ENCODE measurements at places on chromosomes 7 and 10. TPM values are rescaled to one million over a fixed set of nuclear protein-coding genes. Genes with fewer than 3 reads are reported as not detected.

DNA sequence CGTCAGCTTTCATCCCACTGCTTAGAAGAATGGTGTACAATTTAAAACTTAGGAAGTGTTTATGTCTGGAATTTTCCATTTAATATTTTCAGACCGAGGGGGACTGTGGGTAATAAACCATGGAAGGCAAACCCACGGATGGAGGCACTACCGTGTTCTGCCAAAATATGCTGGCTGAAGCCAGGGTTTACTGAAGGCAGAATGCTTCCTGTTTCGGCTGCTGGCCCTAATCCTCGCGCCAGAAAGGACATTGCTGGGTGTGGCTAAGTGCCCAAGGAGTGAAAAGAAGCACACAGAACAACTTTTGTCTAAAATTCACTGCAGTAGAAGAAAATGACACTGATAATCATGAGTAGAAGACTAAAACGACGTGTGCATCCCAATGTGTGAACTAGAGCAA, 32.3 kb downstream of the PITRM1 start:
- DNase-seq = no peak

The FAM25C gene
- not detected for total RNA-seq

The TRIM50 gene
- not detected for total RNA-seq

GRCh38 chr10:33859319-33860022, 525.0 kb upstream of the NRP1 start:
- DNase-seq = no peak

DNA sequence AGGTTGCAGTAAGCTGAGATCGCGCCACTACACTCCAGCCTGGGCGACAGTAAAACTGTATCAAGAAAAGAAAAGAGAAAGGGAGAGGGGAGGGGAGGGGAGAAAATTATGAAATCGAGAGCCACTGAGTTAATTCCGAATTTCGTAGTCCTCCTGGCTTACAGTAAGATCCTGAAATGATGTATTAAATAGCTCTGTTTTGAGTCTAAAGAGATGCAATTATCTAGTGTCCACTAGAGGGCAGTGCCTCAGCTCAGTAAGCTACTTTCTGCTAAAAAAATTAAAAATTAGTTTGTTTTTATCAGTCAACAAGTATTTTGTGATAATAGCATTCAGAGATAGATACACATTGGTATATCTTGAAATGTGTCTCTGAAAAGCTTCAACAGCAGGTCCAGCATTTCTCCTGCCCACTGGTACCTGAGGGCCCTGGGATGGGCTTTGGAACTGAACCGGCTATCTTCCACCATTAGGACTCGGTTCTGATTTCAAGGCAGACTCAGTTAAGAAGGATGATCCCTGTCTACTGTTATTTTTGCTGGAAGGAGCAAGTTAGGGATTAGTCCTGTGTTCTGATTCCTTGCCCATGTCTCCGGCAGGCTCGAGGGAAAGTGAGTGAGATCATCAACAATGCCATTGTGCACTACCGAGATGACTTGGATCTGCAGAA, 19.5 kb downstream of the TSPAN33 start:
- DNase-seq = peak; percentile 31

The SLC13A1 gene
- total RNA-seq = not detected

DNA sequence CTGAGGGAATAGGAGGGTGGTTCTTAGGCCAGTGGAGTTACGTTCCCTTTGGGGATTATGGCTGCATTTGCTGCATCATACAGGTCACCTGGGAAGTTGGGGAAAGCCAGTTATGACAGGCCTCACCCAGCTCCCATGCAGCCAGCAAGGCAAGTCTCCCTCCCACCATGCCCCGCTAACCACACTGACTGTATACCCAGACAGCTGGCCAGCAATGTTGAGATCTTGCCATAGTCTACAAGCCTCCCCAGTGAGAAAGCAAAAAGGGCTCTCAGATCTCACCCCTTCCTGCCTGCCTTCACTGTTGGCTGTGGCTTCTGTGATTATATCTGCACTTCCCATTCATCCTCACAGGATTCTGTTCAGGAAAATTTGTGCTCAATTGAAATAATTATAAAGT, 133.3 kb upstream of the HGF start:
- DNase-seq = no peak

The ANKRD2 gene
- total RNA-seq = not detected

DNA sequence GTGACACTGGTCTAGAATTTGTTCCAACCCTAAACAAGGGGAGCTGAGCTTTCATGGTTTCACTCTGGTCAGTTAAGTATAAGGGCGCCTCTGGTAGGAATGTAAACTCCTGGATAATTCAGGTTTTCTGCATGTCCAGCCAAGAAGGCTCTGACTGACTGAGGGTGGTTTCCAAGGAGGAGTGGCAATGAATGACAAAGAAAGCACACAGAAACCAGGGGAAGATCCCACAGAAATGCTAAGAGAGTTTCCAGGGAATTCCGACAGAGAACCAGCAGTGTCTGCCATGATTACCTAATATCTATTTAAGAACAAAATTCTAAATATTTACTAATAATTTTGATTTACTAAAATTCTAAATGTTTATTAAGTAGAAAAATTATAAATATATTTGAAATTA, 27.3 kb upstream of the NRG3 start:
- DNase-seq = no peak

GRCh38 chr7:85287106-85287825, 100.4 kb upstream of the SEMA3D start:
- no peak for DNase-seq

GRCh38 chr7:127847641-127848040, 183.6 kb downstream of the LRRC4 start:
- no peak for DNase-seq

The STEAP1B gene
- not detected for total RNA-seq

DNA sequence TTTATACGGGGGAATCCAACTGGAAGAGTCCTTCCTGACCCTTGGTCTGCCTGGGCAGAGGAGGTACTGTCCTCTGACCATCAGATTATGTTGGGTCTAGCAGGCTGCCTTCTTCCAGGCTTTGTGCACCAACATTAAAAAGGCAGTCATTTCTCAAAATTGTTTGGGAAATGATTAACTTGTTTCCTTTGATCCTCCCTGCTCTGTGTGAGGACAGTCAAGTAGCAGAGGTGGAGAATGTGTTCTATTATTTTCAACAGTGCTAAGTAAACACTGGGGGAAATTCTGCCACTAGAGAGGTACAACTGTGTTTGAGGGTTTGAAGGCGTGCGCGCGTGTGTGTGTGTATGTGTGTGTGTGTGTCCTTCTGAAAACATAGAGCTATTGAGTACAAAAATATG, 20.6 kb downstream of the ACSL5 start:
- no peak for DNase-seq

DNA sequence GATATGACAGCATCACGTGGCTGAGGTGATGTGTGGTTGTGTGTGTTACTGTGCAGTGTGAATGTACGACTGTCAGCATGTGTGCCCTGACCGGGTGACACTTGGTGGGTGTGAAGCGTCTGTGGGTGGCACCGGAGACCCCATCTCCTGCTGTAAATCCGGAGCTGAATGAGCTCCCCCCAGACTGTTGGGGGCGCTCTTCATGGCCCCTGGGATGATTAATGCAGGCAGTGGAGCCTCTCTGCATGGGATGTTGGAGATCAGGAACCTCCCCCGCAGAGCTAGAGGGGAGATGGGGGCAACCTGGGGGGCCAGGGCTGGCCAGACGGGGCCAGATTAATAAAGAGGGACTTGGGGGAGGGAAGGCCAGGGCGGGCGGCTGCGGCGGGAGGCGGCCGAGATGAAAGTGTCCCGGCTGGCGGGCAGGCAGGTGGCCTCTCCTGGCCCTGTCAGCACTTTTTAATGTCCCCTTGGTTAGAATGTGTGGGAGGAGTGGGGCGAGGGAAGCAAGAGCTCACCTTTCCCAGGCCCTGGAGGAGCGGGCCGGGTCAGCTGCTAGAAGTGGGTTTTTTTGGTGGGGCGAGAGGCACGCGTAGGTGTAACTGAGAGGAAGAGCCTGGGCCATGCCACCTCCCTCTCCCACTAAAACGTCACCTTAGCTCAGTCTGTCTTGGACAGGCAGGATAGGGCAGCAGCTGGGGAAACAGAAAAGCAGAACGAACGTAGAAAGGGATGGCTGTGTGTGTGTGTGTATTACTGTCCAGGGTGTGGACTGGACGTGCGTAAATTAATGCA, 34.1 kb downstream of the HIF1AN start:
- DNase-seq = no peak

GRCh38 chr7:50699143-50699542, 83.6 kb downstream of the GRB10 start:
- DNase-seq = no peak

The TACC2 gene
- not detected for total RNA-seq

The ADARB2 gene
- 12.3 TPM for total RNA-seq

GRCh38 chr7:142790555-142790954, 19.8 kb downstream of the PRSS2 start:
- no peak for DNase-seq

DNA sequence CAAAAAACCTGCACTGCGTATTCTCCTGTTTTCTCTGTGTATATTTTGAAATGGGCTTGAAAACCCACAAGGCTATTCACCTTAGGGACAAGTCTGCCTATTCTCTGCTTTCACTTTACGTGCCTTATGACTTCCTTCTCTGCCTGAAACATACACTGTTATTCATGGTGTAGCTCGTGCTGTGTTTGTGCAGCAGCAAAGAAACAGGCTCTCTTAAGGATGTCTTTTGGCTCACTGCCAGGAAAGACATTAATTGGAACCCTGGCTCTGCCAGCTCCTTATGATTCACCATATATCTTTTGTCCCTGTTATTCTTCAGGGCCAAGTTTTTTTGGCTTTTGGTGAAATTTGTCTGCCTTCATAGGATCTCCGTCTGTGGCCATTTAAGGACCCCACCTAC, 92.4 kb downstream of the TMEM106B start:
- DNase-seq = no peak

DNA sequence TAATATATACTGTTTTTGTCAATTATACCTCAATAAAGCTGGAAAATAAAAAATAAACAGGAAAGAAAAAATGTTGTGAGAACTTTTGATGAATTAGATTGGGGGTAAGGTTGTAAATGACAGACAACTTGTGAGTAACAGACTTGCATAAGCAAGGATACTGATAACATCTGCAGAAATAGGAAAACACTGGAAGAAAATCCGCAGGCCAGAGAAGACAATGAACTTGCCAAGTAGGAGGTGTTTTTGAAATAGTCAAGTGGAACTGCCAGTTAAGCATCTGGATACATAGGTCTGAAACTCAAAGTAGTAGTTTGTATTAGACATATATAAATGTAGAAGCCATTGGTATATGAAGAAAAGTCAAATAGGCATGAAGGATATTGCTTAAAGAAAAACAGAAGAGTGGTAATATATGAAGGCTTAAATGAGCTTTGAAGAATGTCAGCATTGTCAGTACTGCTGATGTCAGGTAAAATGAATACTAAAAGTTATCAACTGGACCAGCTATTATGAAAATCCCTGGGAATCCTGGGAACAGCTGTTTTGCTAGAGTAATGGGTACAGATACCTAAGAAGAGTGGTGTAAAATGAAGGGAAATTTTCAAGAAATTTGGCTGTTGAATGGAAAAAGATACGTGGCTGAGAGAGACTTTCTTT, 58.7 kb downstream of the DNAJC1 start:
- DNase-seq = no peak

All from naive thymus-derived CD4-positive, alpha-beta T cell (primary cell).